Mesothelial cell of epicardium (in vitro differentiated cells): ENCODE measurements at places on chromosomes 7 and 10. TPM values are rescaled to one million over a fixed set of nuclear protein-coding genes. Genes with fewer than 3 reads are reported as not detected.

Gene TACC2
- total RNA-seq: 25.5 to 30.3 TPM (median 27.7 TPM) in 3 replicates

Gene SPDYE2
- total RNA-seq: 0.13 TPM in 1 of 3 replicates, not detected in the others

Gene DENND11
- total RNA-seq: 22.4 to 22.7 TPM (median 22.7 TPM) in 3 replicates

Gene ATXN7L1
- total RNA-seq: 17.9 to 18.7 TPM (median 18.0 TPM) in 3 replicates

Gene ASAH2
- total RNA-seq: 7.1 to 8.3 TPM (median 8.1 TPM) in 3 replicates

Gene IFIT3
- total RNA-seq: 14.3 to 17.8 TPM (median 14.9 TPM) in 3 replicates

Gene GPR85
- 1.8 to 2.2 TPM (median 2.1 TPM) in 3 replicates for total RNA-seq

Gene FFAR4
- not detected in 3 replicates for total RNA-seq

Gene BEND7
- total RNA-seq: 37.9 to 40.7 TPM (median 38.2 TPM) in 3 replicates

DNA sequence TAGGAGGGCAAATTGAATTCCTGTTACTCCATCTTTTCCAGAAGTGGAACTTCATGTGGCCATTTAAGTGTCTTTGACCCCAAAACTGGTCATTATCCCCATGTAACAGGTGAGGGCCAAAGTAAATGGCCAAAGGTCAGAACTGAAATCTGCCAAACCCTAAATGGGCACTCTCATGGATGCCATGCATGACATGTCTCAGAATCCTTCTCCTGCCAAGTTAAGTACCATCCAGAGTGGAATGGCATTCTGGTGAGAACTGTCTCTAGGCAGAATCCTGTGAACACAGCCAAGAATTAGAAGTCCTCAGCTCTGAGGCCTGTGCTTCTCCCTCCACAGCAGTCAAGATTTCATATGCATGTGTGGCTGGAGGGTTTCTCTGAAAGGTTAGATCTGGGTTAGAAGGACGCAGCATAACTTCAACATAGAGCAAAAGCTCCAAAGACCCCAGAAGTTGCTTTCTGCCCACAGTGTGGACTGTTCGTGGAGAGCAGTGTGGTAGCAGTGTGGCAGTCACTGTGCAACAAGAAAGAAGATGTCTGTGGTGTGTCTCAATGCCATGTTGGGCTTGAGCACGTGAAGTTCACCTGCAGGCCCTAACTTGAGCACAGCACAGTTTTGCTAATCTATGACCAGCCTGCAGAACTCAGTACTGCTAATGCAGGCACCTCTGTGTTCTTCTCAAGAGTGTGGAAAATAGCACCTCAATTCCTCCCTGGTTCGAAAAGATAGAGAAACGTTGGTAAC lies 121.3 kb downstream of the ADCY1 start:
- no peaks in the 10 kb centered on the region for H3K36me3 ChIP-seq
- DNase-seq: no peak
- H3K27me3 ChIP-seq: peaks cover 4% of the 10 kb centered on the region
- H3K4me1 ChIP-seq: no peaks in the 10 kb centered on the region
- no peak overlapping the region for H3K4me3 ChIP-seq

DNA sequence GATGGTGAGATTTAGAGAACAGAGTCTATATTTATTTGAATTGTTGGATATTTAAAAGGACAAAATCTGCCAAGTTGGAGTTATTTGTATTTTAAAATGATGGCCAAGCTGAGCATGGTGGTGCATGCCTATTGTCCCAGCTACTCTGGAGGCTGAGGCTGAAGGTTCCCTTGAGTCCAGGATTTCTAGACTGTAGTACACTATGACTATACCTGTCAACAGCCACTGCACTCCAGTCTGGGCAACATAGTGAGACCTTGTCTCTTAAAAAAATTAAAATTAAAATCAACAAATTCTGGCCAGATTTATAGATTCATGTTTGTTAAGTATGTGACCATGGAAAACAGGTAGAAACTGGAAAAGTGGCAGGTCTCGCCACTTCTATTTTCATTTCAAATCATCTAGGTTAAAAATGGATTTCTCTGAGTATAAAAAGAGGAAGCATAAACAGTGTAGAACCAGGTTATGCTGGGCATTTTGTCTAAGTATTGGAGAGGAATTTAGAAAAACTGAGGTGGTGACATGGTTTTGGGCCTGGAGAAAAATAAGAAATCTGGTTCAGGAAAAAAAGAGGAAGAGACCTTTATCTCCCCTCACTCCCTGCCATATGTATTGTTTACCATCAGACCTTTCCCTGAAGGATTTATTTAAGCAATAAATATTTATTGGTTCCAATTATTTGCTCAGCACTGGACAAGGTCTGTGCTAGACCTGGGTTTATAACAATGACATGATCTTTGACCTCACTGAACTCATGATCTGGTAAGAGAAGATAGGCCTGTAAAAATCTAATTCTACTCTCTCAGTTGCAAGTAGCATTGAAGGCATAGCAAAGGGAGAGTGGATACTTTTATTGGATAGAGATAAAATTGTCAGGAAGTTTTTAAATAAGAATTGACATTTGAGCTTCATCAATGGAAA lies 134.2 kb downstream of the TSPAN12 start:
- no peaks in the 10 kb centered on the region for H3K36me3 ChIP-seq
- peaks cover 2% of the 10 kb centered on the region for H3K27me3 ChIP-seq
- H3K4me3 ChIP-seq: no peak overlapping the region

GRCh38 chr7:27606270-27607209 lies 56.1 kb downstream of the HIBADH start:
- peaks cover 2% of the 10 kb centered on the region for H3K36me3 ChIP-seq
- no peaks in the 10 kb centered on the region for H3K27me3 ChIP-seq
- no peak for DNase-seq
- no peak overlapping the region for H3K4me3 ChIP-seq
- H3K27ac ChIP-seq: peak overlapping the region; percentile 66

- peaks cover 20% of the 10 kb centered on the region for H3K4me1 ChIP-seq
- no peaks in the 10 kb centered on the region for H3K27me3 ChIP-seq
- no peak for DNase-seq
- no peak overlapping the region for H3K27ac ChIP-seq
- peaks cover 19% of the 10 kb centered on the region for H3K36me3 ChIP-seq
Measured at GRCh38 chr10:93378997-93379730, 103.0 kb downstream of the MYOF start.

- no peak overlapping the region for H3K27ac ChIP-seq
- no peaks in the 10 kb centered on the region for H3K4me1 ChIP-seq
- H3K27me3 ChIP-seq: no peaks in the 10 kb centered on the region
- DNase-seq: no peak
- no peak overlapping the region for H3K4me3 ChIP-seq
- no peaks in the 10 kb centered on the region for H3K36me3 ChIP-seq
Measured at GRCh38 chr7:20268824-20269223, 51.6 kb upstream of the MACC1 start.

DNA sequence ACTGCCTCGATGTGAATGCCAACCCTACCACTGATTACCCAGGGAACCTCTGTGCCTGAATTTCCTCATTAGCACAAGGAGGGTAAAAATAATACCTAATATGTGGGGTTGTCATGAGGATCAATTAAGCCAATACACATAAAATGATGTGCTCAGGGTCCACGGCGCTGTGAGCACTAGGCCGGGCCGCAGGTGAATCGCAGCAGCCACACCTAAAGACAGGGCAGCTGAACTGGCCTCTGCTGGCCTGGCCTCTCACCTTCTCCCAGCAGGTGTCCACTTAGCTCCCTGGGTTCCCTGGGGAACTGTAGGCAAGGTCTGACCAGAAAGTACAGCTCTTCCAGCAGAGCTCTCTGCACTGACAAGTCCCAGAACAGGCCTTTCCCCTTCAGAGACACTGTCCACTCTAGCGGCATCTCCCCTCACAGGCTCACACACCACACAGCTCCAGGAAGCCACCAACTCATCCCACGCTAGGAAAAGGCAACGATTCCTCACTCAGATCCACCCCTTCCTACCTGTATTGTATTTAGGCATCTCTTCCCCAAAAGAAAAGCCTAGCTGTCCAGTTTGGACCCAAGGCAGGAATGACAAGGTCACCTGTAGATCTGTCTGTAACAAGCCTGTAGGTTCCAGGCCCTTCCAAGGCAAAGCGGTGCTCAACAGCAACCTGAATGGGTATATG lies 273.1 kb downstream of the USP6NL start:
- no peak for DNase-seq
- H3K27me3 ChIP-seq: peaks cover 11% of the 10 kb centered on the region
- no peaks in the 10 kb centered on the region for H3K36me3 ChIP-seq
- no peak overlapping the region for H3K4me3 ChIP-seq
- H3K27ac ChIP-seq: no peak overlapping the region

GRCh38 chr10:117488004-117488403 lies 54.5 kb upstream of the EMX2 start:
- H3K27me3 ChIP-seq: peaks cover 59% of the 10 kb centered on the region
- no peak for DNase-seq
- H3K4me3 ChIP-seq: no peak overlapping the region
- no peaks in the 10 kb centered on the region for H3K36me3 ChIP-seq
- H3K27ac ChIP-seq: no peak overlapping the region

DNA sequence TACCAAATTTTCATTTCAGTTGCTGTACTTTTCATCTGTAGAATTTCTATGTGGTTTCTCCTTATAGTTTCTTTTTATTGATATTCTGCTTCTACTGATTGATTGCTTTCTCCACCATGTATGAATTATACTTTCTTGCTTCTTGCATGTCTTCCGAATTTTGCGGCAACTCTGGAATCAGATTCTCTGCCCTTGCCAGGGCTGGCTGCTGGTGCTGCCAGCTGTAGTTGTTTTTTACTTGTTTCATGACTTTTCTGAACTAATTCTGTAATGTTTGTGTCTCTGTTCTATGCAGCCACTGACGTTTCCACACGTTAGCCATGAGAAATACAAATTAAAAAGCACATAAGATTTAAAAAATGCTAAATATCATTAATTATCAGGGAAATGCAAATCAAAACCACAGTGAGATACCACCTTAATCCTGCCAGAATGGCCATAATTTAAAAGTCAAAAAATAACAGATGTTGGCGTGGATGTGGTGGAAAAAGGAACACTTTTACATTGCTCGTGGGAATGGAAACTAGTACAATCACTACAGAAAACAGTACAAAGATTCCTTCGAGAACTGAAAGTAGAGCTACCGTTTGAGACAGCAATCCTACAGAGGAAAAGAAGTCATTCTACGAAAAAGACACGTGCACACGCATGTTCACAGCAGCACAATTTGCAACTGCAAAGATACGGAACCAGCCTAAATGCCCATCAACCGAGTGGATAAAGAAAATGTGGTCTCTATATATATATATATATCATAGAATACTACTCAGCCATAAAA lies 51.5 kb downstream of the MAD1L1 start:
- peaks cover 14% of the 10 kb centered on the region for H3K36me3 ChIP-seq
- H3K27me3 ChIP-seq: no peaks in the 10 kb centered on the region
- H3K27ac ChIP-seq: no peak overlapping the region
- peaks cover 6% of the 10 kb centered on the region for H3K4me1 ChIP-seq
- no peak for DNase-seq
